Esophagus squamous epithelium (tissue), 5 donors: ENCODE measurements at places on chromosomes 5 and 9.
A peak's percentile ranks its signal among the peaks of the same experiment; 100 is the strongest.

GRCh38 chr9:130699047-130699446 is 5.5 kb downstream of the EXOSC2 start:
- DNase-seq, result no peak

DNA sequence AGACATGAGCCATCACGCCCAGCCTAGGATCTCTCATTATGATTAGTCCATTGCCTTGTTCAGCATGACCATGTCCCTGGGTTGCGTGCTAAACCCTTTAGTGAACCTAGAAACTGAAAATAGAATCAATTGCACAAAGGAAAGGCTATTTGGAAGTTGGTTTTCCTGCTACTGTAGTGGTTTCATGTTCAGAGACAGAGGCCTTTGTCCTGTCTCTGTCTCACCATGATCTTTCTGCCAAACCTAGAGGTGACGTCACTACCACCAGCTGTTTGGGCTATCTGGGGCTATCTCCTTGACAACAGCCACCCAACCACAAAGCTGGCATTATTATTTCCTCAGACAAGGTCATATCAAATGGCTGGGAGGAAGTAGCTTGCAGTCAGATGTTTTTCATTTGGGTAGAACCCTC is 4.0 kb upstream of the CDK5RAP2 start:
- DNase-seq, result no peak

- DNase-seq, result no peak
Measured at GRCh38 chr9:68966496-68966944, 47.4 kb downstream of the PRKACG start.

- DNase-seq, result no peak
Measured at GRCh38 chr5:3356016-3356415, 239.6 kb upstream of the IRX1 start.

DNA sequence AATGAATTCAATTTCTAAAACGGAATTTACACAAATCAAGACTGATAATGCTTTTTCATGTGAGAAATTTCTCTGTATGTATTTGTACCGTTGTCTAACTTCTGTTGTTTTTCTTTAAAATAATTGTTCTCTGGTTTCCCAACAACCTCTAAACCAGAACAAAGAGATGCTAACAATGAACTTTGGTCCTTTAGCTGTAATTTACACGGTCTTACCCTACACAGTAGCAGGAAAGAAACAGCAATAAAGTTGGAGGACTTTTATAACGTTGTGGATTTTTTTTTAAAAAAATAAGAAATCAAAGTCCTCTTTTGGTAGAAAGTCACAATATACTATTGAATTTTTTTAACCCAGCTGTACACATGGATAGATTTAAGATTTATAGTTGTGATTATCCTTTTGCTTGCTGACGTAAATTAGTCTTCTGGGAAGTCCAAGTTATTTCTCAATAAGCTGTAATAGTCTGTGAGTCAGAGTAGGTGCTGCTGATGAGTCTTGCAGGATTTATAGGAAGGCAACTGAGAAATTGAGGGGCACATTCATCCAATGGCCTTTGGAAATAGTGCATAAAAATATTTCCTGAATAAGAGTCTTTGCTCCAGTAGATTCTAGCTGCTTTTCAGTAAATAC is 76.8 kb upstream of the PCSK1 start:
- DNase-seq, result no peak

GRCh38 chr9:137150617-137151457 is 11.9 kb downstream of the GRIN1 start:
- no peak for DNase-seq

GRCh38 chr5:167726642-167727041 is 564.8 kb upstream of the WWC1 start:
- DNase-seq, result no peak

DNA sequence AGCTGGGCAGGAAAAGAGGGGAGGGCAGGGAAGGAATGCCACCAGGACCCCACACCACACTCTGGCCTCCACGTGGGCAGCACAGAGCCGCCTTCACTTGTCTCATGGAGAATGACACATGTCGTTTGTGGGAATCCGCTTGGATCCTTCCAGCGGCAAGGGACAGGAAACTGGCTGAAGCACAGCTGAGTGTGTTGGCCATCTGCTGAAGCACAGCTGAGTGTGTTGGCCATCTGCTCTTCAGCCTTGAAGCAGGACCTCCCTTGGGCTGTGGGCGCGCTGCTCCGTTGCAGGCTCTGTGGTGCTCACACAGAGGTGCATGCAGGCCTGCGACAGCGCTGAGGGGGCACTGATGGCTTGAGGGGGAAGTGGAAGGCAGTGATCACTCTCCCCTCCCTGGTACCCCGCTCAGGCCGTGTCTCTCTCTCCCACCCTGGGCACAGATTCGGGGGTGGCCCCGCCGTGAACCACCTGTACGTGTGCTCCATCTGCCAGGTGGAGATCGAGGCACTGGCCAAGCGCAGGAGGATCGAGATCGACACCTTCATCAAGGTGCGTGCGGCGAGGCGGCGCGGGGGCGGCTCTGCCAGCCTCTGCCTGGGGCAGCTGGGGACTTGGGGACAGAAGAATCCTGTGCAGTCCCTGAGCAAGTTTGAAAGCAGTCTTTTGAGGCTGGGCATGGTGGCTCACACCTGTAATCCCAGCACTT is 40.6 kb downstream of the USP20 start:
- no peak for DNase-seq

- no peak for DNase-seq
Measured at GRCh38 chr5:20536813-20537212, 548.8 kb upstream of the CDH18 start.

DNA sequence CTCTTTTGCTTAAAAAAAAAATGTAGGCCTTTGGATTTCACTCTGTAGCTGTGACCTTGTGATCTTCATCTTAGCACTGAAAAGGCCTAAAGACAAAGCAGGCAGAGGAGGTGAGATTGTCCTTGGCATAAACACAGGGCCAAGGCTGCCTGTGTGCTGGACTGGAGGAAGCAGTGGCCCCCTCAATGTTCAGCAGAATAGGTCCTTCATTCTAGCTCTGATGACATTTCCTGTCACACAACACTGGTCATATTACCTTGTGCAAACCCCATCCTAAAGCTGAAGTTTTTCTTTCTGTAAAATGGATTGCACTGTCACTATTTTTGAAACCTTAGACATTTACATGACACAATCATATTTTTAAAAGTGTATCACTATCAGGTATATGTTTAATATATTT is 147.4 kb downstream of the INSYN2B start:
- no peak for DNase-seq

DNA sequence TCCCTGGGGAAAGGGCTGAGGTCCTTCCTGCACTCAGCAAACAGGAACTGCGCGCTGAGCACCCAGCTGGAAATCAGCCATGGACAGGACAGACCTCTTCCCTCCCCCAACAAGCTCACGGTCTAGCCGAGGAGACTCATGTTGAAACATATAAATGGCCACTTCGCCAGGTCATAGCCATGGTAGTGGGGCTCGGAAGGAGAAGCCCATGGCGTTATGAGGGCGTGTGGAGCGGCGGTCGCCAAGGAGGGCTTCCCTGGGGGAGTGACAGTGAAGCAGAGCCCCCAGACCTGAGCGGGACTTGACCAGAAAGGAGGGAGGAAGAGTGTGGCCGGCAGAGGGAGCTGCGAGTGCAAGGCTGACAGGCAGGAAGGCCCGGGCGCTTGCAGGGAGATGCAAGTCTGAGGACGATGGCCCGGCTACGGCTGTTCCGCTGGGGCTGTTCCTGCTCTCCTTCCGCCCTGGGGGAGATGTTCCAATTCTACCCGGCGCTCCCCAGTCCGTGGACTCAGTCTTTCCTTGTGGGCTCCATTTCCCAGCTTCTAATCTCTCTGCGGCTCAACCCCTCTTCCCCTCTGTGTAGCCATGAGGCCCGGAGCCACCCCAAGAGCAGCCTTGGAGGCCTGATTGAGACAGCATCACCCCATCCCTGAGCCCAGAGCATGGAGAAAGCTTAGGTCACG is 43.9 kb upstream of the PRRC2B start:
- DNase-seq, result peak; percentile 34

DNA sequence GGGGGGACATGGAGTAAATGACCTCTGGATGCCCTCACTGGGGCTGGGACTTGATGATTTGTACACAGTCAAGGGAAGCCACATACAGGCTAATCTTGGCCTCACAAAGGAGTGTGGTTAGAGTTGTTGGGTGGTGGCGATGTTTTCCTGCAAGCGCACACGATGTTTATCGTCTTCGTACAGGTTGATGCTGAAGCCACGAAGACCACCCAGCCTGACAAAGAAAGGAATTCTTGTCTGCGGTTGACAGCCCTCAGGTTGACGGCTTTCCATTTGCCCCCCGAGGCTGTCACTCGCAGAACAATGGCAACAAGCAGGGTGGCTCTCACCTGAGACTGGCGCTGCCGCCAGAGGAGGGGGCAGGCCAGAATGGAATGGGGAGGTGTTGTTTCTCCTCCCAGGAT is 14.1 kb upstream of the XPA start:
- DNase-seq, result no peak

DNA sequence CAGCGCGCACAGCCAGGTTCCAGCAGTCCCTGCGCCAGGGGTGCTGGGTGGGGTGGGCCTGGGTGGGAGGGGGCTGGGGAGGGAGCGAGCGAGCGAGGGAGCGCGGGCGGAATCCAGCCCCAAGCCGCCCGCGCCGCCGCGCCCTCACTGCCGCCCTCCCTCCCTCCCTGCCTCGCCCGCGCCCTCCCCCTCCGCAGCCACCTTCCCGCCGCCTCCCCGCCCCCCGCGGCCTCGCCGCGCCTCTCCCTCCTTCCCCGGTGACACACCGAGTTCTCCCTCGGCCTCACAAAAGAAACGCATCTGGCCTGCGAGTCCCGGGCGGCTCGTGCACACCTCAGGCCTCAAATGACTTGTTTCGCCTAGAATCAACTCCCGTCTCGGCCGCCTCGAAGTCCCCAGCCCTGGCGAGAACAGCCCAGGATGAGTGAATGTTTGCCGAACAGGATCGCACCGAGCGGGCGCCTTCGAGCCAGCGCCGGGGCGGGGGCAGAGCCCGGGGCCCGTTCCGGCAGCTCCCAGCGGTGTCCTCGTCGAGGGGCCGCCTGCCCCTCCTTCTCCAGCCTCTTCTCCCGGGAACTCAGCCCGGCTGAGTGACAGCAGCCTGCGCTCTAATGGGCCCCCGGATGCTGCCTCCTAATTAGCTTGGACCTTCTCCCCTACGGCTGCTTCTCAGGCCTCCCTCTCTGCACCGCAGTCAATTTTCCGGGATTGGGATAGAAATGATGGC is 371 bp upstream of the PITX1 start:
- DNase-seq, result no peak

DNA sequence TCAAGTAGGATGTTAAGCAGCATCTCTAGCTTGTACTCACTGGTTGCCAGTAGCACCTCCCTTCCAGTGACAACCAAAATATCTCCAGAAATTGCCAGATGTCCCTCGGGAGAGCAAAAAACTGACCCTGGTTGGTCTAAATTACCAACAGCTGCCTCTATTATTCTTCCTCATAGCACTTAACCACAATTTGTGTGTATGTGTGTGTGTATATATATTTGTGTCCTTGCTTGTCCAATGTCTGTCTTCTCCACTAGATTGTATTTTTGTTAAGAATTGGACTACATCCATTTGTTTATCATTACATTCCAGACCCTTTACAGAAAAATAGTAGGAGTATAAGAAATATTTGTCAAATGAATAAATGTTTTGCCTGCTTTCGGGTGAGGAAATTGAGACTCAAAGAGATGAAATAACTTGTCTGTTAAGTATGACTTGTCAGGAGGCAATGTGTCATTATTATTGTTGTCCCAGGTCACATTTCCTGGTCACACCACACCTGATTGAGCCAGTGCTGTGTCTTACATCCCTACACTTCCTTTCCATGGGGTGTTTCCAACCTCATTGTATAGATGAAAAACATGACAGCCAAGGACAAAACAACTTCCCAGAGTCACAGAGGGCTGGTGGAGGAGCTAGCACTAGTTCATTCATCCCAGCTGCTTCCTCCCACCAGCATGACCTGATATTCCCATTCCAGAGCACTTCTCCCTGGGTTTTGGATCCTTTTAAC is 11.4 kb upstream of the GRPEL2 start:
- no peak for DNase-seq

- no peak for DNase-seq
Measured at GRCh38 chr5:32908641-32909040, 197.5 kb downstream of the NPR3 start.

DNA sequence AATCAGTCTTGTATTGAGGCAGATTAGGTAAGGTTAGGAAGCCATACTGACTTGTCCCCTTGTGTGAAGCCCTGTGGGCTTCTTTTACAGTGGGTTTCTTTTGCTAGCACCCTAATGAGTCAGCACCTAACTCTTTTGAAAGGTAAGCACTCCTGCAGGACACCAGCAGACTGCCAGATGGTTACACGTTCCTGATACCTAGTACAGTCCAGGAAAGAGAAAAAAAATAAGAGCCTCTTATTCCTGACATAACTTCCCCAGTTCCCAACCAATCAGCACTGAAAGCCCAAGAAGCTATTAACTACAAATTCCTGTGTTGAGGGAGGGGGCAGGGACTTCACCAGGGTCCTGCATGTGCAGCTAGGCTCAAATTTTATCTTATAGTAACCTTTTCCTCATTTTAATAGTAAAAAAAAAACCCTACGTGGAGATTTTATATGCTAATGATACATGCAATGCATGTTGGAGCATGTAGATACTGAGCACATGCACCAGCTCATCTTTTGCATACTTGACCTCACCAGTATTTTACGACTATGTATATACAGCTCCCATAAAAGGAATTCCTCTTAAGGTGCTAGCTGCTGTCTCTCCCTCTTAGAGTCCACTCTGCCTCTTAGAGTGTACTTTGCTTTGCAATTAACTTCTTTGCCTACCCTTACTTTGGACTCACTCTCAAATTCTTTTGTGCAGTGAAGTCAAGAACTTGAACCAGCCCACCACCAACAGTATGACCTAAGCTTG is 84.7 kb upstream of the RORB start:
- no peak for DNase-seq

DNA sequence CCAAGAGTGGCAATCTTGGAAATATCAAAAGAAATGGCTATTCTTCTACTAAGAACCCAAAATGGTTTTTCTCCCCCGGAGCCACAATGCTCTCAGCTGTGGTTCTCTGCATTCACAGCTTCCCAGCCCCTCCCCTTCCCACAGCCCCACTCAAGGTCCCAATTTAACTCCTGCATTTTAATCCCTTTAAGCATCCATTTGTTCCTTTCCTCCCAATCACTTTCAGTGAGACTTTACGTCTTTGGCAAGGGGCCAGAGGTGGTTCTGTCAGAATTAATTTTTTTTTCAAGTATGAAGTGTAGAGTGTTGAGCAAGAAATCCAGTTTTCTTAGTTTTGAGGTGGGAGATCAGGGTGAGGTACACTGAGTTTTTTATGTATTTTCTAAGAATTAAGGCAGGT is 256.9 kb downstream of the GLIS3 start:
- no peak for DNase-seq

DNA sequence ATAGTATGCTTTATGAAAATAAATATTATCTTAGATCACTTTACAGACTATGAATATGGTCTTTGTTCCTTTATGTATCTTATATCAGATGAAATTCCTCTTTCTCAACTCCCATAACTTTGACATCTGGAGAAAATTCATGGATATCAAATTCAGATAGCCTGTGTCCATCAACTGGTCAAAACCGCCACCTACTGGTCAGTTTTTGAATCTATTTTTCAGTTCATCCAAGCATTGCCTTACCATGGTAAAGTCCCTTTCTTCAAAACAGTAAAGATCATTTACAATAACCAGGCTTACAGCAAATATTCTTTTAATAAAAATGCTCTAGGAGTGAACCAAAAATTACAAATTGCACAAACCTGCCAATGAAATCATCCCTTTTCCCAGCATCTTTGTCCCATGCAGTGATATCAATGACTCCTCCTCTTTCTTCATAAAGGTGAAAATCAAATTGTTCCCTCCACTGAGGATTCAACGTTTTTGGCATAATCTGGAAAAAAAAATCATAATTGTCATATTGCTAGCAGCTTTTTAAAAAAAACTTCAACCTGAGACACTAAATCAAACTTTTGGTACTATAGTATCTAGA is 290.5 kb downstream of the SLF1 start:
- no peak for DNase-seq

- DNase-seq, result no peak
Measured at GRCh38 chr9:3043369-3043768, 199.5 kb upstream of the PUM3 start.
